ENCODE measurements at places on chromosomes 1 and 21. TPM values are rescaled to one million over a fixed set of nuclear protein-coding genes. Genes with fewer than 3 reads are reported as not detected.

Gene EFHD2
- total RNA-seq: 25.9 TPM

Gene AURKAIP1
- 101 TPM for total RNA-seq

Gene ST6GALNAC5
- total RNA-seq: not detected

Gene DMRTA2
- total RNA-seq: not detected

Gene WDR64
- total RNA-seq: not detected

Gene SIKE1
- total RNA-seq: 40.2 TPM

Gene PIAS3
- 4.7 TPM for total RNA-seq

Gene MMEL1
- 1.6 TPM for total RNA-seq

Gene TMEM52
- 0.13 TPM for total RNA-seq

Gene PRRX1
- total RNA-seq: 0.49 TPM

Gene ZFP69B
- total RNA-seq: 1.9 TPM

Gene HMGN1
- 184 TPM for total RNA-seq

Gene GNG4
- 0.16 TPM for total RNA-seq

Gene AMY1B
- total RNA-seq: not detected

Gene PDZK1IP1
- 0.16 TPM for total RNA-seq

Gene E2F2
- 2.8 TPM for total RNA-seq

Gene RGS18
- total RNA-seq: not detected

Gene AIM2
- total RNA-seq: not detected

Gene PGLYRP3
- total RNA-seq: 0.16 TPM

Gene ADCY10
- under 0.01 TPM for total RNA-seq

Gene ATP1A2
- total RNA-seq: not detected

Gene SLC44A3
- total RNA-seq: 2.1 TPM

Gene RGS4
- 12.0 TPM for total RNA-seq

Gene MCOLN2
- not detected for total RNA-seq

Gene GJC2
- total RNA-seq: 4.9 TPM

Gene SLC1A7
- total RNA-seq: not detected

Gene CD1E
- not detected for total RNA-seq

Gene AMPD1
- not detected for total RNA-seq

Gene BACE2
- 618 TPM for total RNA-seq

Gene LDLRAD2
- total RNA-seq: 0.06 TPM

Gene NBPF6
- total RNA-seq: not detected

Gene DENND2D
- total RNA-seq: 0.49 TPM

Gene CLIC6
- not detected for total RNA-seq

Gene MEGF6
- total RNA-seq: 30.8 TPM

Gene SPSB1
- 31.0 TPM for total RNA-seq
